ENCODE measurements at places on chromosomes 12 and 14.
A peak's percentile ranks its signal among the peaks of the same experiment; 100 is the strongest.

DNA sequence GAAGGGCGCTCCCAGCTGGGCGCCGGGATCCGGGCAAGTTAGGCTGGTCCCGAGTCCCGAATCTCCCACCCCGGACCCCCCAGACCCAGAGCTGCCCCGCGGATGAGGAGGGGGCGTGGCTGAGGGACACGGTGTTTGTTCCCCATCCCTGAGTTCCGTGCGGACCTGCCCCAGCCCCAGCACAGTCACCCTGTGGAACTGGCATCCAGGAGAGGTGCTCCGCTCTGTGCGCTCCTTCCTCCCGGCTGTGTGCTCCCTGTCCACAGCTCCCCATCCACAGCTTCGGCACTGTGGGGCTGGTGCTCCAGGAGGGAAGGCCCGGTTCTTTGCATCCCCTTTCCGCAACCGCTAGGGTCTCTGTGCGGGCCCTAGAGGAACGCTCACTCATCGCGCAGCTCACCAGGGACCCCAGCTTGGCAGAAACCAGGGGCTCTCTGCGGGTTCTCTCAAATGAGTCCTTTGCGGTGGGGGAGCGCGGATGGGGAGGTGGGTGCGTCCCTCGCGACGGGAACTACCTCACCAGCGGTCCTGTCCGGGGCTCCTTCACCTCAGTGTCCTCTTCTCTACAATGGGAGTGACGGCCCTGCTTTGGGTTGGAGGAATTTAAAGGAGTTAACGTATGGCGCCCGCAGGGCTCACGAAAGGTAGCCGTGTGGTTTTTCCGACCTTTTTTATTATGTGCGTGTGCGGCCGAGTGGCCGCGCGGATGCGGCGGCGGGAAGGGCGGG lies 845 bp downstream of the TMEM132C start:
- DNase-seq: no peak

DNA sequence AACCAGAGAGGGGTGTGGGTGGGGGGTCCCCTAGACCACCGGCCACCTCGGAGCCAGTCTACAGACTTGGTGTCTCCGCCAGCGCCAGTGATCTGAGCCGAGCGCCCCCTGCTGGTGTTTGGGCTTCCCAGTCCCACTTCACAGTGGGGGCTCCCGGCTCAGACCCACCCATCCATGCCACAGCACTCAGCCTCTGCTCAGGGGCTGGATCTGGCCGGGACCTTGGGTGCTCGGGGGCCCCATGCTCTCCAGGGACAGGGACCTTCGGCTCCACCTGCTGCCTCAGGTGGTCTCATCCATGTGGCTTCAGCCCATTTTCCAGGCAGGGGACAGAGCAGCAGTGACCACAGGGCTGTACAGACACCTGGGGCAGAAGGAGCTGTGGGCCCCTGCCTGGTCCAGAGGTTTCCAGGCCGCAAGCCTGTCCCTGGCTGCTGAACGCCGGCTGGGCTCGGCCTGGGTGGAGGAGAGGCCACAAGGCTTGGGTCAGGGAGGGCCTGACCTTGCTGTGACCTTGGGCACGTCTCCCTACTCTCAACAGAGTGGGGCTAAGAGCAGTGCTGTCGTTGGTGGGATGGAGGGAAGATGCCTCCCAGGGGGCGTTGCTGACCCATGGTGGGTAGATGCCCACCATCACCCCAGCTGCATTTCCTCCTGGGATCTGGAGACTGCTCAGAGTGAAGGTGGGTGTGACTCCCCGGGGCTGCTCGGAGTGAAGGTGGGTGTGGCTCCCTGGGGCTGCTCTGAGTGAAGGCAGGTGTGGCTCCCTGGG lies 86.3 kb downstream of the KIF26A start:
- DNase-seq: no peak

- DNase-seq: no peak
These were observed 512 bp downstream of the ACTR10 start for GRCh38 chr14:58200480-58200841.

GRCh38 chr12:57087691-57088353 lies 1.1 kb upstream of the NAB2 start:
- DNase-seq: peak; percentile 66

DNA sequence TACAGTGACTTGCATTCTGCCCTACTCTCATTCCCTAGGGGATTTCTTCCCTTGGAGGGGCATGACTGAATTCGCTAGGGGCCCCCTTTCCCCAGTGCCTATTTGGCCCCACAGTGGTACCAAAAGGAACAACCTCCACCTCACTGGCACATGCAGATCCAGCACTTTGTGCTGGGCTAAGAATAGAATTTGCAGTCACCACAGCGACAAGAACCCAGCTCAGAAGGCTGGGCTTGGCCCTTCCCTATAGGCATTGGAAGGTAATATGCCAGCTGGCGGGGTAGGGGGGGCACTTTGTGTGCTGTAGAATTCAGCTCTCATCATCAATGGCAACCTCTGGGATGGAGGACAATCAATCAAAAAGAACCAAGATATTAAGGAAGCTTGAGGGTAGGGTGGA lies 13.9 kb downstream of the BAZ2A start:
- no peak for DNase-seq

GRCh38 chr12:132711080-132711843 lies 620 bp downstream of the PGAM5 start:
- no peak for DNase-seq

GRCh38 chr14:20179880-20180279 lies 10.8 kb upstream of the OR11G2 start:
- DNase-seq: no peak

DNA sequence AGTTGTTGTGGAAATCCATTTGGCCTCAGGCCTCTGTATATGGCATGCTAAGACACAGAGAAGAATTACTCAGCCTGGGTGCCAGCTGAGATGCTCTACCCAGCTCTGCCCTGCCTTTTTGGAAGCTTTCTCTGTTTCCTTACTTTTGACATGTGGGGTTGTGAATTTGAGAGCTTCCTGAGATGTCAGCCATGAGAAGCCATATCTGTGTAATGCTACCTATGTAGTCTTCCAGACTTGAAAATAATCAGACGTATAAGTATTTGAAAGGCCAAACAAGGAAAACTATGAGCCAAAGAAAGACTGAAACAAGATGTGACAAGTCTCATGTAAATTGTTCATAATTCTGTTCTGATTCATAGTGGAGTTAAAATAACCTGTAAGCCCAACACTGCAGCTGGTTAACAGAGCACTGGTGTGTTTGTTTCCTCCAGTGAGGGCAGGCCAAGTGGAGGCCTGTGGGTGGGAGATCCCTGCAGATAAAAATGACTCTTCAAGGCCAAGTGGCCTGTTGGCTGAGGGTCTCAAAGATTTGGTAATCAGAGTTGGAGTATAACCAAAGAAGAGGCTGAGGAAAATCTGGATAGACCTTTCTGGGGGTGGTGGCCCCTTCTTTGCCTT lies 94.0 kb downstream of the TMX1 start:
- no peak for DNase-seq

DNA sequence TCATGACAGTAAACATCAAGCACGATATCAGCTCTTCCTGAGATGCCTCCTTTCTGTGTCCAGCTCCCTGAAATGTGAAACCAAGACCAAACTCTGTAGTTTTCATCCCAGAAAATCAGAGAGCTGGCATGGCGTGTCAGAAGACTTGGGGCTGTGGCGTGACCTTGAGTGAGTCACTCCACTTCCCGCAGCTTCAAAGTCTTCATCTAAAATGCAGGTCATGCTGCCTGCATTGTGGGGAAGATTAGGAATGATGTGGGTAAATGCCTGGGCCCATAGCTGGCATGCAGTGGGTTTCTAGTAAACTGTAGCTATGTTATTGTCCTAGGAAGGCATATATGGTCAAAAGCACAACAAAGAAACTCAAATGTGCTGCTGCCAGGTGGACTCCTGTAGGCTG lies 28.8 kb downstream of the OAS2 start:
- DNase-seq: no peak

DNA sequence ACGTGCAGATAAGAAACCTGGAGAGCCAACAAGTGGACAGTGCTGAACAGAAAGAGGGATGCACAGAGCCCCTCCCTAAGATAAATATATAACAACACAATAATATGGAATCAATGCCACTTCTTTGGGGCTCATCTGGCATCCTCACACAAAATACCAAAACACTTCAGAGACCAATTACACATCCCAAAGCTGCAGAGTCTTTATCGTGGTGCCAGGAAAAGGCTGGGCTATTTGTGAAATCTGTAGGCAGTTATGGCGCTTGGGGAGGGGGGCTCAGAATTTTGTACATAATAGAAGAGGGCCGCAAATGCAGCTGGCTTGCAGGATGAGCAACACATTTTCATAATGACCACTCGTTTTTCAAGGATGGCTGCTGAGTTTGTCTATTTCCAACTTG lies 160.4 kb upstream of the NOS1 start:
- DNase-seq: no peak

GRCh38 chr12:88052686-88053085 lies 23.5 kb upstream of the C12orf50 start:
- no peak for DNase-seq

- peak; percentile 7 for DNase-seq
These were observed 52.0 kb upstream of the RNU6-8 start for GRCh38 chr14:32254952-32255679.

- no peak for DNase-seq
These were observed 5.1 kb upstream of the SPATA7 start for GRCh38 chr14:88380405-88380804.

GRCh38 chr12:117472983-117473382 lies 111.6 kb upstream of the NOS1 start:
- no peak for DNase-seq

DNA sequence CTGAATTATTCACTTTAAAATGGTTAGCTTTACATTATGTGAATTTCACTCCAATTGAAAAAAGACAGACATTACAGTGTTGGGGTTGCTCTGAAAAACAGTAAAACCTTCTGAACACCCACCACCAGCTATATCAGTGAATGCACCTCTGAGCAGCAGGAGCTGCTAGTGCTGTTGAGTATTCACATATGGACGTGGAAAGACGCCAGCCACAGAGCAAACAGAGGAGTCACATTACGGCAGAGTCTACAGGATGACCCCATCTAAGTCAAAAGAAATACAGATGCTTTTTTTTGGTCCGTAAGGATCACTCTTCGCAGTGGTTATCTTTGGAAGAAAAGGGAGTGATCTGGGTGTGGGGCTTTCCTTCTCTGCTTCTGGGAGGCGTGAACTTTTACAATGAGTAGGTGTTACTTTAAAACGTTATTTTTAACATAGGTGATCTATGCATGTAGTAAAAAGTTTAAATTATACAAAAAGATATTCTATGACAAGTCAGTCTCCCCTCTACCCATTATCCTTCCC lies 4.5 kb downstream of the HVCN1 start:
- DNase-seq: no peak

DNA sequence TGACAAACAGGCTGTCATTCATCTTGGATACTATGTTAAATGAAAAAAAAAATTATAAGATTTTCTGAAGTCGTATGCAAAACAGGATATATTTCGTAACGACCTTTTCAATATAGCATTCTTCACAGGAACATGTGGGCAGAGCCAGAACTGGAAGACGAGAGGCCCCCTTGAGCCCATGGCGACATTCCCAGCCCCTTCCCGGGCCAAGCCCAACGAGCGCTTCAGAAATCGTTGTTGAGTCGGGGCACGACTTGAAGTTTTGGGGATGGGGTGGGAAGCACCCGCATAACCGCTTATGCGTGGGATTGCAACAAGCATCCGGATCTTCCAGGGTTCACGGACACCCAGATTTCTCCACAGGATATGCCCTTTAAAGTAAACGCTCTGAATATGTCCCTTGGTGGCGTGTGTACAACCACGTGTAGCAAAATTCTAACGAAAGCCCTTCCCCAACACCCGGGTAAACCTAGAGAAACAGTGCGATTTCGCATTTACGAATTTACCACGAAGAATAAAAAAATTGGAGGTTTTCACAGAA lies 736 bp downstream of the C14orf39 start:
- no peak for DNase-seq

Data from stimulated activated CD4-positive, alpha-beta T cell treated with anti-CD3 and anti-CD28 coated beads, TNF-alpha, amount 100 ng/mL, for 1 hour (primary cell).